Panc1 (cell line): ENCODE measurements at places on chromosomes 3 and 15. TPM values are rescaled to one million over a fixed set of nuclear protein-coding genes. Genes with fewer than 3 reads are reported as not detected.

The ARID3B gene
- total RNA-seq: 12.7 TPM

The AMIGO3 gene
- 0.72 TPM for total RNA-seq

The LDHAL6B gene
- not detected for total RNA-seq

DNA sequence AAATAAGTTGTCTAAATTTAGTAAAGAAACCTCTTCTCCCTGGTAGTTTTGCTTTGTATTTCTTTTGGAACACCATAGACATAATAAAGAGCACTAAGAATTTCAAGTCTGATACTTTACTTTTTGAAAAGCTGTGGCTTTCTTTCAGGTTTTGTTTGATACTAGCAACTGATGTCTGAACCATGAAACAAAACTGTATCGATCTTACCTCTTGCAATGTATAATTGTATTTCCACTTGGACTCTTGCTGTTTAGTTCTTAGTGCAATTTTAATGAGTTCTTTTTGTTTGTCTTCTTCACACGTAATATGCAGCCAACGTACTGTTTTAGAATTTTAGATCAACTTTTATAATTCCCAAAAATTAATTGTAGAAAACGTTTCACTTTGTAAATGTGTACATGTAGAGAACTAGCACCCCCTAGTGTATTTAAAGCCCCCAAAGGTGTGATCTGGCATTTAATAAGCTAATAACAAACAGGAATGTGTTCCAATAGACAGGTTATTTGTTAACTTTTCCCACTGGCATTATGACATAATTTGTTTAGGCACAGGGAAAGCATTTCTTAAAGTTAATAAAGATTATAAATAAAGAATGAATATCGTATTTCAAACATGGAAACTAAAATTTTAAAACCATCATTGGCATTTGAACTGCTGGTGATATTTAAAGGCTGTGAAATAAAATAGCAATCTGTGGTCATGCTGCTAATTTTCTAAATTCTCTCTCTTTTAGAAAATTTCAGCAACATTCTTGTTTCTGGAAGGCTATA lies 289.1 kb upstream of the DNAJC19 start:
- DNase-seq: no peak

DNA sequence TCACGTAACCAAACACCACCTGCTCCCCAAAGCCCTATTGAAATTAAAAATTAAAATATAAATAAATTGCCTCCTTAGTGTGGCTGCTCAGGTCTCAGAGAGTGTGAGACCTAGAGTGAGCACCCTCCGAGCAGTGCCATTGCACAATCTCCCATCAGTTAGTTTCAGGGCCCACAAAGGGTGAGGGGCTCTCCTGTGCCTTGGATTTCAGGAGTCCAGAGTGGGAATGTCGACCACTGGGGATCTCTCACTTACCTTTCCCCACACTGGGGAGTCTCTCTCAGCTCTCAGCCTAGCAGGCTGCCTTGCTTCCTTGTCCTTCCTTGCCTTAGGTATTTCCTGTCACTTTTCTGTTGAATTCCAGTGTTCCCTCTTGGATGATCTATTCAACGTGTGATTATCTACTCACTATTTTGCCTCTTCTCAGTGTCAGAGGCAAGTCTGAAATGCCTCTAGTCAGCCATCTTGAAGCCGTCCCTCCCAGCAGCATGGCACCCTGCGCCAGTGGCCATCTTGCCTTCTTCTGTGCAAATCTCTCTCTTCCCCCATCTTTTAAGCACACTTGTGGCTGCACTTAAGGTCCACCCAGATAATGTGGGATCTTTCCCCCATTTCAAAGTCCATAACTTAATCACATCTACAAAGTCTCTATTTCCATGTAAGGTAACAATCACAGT lies 119.3 kb downstream of the LRRK1 start:
- DNase-seq: no peak

DNA sequence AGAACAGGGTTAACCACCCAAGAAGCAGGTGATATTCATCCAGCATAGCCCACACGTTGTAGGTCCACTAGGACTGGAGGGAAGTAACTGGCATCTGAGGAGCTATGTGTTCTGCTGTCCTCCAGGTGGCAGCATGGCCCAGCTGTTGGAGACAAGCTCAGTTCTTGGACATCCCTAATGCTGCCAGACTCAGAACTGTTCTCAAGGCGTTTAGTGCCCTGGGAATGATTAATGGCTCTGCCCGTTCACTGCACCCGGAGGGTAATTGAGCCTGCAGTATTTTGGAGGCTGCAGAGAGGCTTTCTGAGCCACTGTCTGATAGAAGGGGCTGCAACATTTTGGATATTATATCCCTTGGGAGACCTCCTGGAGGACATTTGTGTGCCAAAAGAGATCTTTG lies 521.3 kb upstream of the SEMA6D start:
- DNase-seq: peak; percentile 53

DNA sequence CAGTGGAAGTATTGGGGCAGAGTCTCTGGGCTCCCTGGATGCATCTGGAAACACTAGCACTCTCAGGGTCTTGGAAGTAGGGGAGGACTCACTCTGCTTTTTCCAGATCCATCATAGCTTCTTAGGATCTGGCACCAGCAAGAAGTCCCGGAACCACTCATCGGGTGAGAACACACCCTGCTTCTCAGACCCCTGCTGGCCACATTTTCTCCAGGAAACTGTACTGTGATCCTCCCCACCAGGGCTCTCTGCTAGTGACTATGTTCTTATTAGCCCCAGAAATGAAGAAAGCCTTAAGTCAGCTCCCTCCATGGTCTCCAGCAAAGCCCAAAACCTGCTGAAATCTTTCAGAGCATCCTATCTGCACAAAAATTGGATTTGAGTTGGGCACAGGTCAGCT lies 197.3 kb upstream of the GADL1 start:
- no peak for DNase-seq
